ENCODE measurements at places on chromosomes 1 and 21.
A peak's percentile ranks its signal among the peaks of the same experiment; 100 is the strongest.

- DNase-seq: peak; percentile 65
These were observed 17.6 kb upstream of the CCT8 start for GRCh38 chr21:29091033-29091432.

DNA sequence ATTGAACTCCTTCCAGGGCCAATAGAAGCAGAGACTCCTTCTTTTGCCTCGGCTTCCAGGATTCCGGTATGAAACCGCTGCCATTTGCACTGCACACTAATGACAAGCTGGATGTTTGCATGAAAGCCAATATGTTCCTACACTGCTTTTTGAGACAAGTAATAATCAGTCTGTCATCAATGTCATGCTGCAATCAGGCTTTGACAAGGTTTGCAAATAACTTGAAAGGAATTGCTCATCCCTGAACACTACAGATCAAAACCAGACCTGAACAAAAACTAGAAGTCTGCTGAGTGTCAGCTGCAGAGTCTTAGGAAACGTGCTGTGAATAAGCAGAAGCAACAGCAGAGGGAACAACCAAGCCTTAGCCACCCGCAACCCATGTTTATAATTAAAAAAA lies 720.7 kb upstream of the CXADR start:
- no peak for DNase-seq

DNA sequence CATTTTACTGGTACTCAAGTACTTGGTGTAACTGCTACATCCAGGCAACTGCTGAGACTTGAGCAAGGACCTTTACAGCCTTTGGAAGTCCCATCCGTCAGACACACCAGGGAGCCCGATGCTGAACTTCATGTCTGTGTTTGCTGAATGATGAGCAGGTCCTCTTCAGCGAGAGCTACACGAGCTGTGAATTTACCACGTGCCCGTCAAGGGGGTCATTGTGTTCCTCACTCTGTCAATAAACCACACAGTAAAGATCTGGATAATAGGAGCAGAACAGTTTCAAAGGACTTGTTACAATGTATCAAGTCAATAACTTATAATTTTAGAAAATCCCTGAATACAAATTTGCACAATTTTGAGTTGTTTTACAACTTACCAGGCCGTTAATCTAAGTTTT lies 427.2 kb downstream of the KIF26B start:
- DNase-seq: no peak

GRCh38 chr1:13878021-13878420 lies 178.0 kb downstream of the PRDM2 start:
- DNase-seq: no peak

DNA sequence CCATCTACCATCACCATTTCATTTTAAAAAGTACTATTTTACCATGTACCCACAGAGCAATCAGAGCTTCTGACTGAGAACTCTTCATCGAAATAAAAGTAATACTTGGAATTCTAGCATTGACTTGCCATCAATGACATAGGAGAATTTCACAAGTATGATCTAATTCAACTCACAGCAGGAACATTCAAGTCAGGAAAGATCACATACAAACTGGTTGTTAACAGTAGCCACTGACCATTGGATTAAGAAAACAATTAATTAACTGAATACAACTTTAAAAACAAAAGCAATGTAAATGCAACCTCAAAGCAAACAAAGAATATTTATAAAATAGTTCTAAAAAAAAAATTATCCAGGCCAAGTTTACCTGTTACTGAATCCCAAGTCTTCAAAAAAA lies 18.8 kb downstream of the RNF115 start:
- no peak for DNase-seq

Data from non-pigmented ciliary epithelial cell (primary cell).